Activated CD8-positive, alpha-beta memory T cell treated with anti-CD3 and anti-CD28 coated beads for 4 hours (primary cell): ENCODE measurements at places on chromosomes 7 and 10.
A peak's percentile ranks its signal among the peaks of the same experiment; 100 is the strongest.

DNA sequence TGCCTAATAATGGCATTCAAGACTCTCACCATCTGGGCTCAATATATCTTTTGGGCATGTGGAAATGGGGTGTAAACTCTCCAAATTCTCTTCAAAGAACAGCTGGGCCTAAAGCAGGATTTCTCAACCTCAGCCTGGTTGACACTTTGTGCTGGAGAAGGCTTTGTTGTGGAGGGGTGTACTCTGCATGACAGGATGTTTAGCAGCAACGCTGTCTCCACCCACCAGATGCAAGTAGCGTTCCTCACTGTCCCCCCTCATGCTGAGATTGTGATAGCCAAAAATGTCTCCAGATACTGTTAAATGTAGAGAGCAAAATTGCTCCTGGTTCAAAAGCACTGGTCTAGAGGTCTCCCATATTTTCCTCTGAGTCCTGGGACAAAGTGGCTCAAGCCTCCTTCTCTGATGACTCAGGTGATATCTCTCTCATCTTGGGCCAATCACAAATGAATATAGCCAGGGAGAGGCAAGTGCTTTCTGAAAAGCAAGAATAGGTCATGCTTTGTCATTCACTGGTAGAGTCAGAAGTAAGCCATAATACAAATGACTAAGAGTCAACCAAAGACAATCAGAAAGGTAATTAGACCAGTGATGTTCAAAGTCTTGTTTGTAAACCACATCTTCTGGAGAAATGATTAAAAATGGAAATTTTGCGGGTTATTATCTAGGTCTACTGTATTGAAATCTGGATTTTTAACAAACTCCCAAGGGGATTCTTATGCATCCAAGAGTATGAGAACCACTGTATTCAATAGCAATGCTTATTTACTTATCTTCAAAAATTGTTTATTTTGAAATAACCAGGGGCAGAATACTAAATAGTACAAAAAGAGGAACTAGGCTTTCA is 330.8 kb downstream of the PTEN start:
- no peak for DNase-seq

DNA sequence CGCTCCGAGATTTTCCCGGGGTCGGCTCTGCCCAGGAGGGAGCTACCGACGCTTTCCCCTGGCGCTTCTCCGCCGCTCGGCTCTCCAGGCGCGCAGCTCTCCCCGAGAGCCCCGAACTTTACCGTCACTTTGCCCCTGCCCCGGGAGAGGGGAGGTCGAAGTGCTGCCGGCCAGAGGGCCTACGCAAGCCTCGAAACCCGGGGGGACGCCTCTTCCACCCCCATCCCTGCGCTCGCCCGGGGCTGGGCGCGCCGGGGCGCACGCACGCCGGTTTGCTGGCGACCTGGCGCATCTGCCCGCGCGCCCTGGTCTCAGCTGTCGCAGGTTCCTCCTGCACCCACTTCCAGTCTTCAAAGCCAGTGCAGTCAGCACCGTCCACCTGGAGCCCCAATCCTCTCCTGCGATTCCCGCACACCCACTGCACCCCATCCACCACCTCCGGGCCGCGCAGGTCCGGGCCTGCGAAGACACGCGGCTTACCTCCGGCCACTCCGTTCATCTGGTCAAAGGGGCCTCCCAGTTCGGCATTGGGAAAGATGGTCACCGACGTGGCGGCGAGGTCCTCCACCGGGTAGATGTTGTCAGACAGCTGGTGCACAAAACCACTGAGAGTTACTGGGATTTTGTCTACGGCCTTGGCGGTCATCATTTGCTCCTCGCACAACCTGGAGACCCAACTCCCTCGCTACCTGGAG is 638 bp downstream of the EGR2 start:
- DNase-seq = no peak

DNA sequence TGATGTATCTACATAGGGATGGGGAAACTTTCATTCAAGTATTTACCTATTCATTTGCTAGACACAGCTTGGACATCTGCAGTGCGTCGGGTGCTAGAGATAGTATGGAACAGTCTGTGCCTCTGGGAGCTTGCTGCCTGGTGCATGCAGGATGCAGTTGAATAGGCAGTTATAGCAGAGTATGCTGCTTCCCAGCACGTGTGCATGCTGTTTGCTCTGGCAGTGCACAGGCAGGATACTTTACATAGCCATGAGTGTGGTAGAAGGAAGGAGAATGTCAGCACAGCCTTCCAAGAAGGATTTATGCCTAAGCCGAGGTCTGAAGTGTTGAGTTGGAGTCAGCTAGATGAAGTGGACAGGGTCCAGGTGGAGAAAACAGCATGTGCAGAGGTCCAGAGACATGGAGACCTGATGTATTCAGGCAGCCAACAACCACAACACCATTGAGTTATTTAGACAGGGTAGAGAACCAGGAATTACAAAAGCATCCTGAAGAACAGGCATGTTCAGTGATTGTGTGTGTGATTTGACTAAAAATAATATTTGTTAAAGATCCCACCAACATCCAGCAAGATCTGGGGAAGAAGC is 8.1 kb downstream of the MAP3K8 start:
- no peak for DNase-seq

GRCh38 chr7:5428478-5429252 is 5.0 kb upstream of the TNRC18 start:
- DNase-seq = no peak

DNA sequence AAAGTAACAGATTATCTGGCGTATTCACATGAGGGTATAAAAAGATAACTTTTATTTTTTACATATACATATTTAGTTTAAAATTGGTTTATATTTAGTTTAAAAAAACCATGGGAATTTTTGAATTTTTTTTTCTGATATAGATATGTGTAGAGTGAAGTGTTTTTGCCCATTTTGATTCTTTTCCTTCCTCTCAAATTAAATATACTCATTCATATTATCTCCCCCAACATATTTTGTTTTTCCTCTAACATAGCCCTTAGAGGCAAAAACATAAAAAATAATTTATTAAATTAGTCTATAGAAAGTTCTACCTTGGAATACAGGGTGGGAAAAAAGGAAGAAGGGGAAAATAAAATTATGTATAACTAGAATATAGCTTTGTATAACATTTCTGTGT is 137.7 kb downstream of the CPED1 start:
- DNase-seq = no peak

DNA sequence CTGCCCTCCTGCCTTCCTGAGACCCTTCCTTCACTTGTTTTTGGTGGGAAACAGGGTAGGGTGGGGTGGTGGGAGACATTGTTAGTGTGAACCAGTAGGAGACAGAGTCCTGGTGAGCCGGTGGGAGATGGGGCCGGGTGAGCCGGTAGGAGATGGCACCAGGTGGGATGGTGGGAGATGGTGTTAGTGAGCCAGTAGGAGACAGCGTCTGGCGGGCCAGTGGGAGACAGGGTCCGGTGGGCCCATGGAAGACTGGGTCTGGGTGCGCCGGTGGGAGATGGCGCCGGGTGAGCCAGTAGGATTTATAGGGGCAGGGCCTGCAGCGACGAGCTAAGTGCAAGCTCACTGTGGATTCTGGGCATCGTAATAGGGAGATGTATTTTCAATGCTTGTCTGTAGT is 116.8 kb downstream of the TRRAP start:
- no peak for DNase-seq

- no peak for DNase-seq
Measured at GRCh38 chr7:1368184-1368681, 91.0 kb downstream of the MICALL2 start.

DNA sequence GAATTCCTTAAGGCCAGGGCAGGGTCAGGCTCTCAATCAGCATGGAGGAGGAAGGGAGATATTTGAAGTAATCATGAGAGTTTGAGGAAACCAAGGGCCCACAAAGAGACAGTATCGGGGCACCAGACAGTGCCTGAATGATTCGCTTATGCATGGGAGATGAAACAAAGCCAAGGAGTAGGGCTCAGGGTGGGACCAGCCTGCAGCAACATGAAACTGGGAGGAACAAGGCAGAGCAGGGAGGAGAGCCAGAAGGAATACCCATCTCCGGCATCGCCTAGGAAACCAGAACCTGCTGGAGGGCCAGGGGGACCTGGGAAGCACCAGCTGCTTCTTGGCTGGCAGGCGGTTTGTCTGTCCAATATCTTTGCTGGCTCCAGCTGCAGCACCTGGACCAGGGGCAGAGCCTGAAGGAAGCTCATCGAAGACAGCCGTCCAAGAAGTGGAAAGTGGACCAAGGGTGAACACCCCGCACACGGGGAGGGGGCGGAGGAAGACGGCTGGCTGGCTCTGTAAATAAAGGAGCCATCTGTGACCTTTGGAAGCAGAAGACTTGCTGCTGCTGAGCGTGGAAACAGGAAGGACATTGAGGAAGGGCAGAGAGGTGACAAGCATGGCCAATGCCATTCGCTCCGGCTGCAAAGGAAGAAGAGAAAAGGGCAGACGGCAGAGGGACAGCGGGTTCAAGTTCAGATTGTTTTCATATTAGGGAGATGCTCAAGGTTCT is 34.4 kb upstream of the ECHDC3 start:
- DNase-seq = no peak

DNA sequence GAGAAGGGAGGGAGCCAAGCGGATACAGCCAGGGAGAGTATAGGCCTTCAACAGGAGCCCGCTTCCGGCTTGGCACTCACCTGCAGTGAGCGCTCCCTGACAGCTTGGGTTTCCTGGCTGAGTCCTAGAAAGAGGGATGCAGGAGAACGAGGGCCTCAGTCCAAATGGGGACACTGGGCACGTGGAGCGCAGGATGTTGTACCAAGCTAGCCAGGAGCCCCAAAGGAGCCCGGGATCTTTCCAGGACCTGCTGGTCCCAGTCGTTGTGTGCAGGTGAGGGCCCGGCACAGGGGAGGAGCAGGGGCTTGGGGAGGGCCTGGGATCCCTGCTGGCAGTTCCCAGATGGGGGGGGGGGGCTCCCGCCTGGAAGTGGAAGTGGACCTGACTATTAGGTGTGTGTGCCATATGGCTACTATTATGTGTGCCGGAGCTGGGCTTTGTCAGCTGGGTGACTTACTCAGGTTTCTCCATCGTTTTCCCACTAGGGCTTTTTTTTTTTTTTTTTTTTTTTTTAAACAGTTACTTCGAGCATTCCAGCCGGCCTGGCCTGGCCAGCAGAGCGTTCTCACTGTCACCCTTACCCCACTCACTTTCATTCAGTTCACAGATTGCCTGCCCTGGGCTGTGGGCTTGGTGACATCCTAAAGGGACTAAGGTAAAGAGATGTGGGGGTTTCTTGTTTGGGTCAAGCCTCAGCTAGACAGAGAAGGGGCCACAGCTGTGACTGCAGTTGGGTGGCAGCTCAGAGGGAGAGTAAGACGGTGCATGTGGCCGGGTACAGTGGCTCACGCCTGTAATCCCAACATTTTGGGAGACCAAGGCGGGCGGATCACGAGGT is 3.8 kb downstream of the AGAP3 start:
- DNase-seq = no peak

- DNase-seq = no peak
Measured at GRCh38 chr10:13634207-13634606, 47.4 kb downstream of the PRPF18 start.

DNA sequence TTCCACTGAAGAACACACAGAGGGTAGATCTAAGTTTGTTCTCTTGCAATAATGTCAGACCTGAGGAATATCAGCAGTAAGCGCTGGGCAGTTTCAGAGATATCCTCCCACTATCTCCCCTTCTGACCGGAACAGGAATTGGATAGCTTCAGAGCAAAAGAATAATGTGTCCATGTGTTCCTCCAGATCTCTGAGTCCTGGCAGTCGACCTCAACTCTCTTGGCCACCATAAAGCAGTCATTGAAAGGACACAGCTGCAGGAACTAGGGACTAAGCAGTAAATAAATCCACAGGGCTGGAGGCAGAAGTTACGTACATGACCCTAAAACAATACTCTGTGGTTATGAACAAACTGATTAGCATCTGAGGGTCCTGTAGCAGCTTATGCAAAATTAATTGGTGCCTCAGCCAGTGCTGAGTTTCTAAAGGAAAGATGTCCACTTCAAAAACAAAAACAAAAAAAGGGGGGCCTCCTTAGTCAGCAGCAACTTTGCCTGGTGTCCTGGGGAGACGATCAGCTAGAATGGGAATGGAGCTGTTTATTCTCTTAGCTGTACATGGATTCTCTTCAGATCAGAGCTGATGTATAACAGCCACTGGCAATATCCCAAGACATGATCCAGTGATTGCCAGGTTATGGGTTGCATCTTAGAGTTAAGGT is 6.4 kb upstream of the PRTFDC1 start:
- DNase-seq = no peak

GRCh38 chr10:17201794-17202116 is 283 bp upstream of the TRDMT1 start:
- no peak for DNase-seq

DNA sequence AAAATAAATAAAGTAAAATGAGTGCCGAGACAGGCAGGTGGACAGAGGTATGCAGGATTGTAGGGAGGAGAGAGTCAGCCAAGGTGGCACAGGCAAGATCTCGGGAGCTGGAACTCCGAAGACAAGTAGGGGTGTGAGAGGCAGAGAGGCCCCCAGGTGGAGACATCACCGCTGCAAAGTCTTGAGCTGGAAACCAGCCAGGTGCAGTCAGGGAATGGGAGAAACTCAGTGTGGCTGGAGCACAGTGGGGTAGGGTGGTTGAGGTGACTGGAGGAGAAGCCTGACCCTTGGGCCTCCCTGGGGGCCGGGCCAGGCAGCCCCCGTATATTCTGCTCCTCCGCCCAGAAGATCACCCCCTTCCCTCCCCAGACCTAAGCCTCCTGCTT is 4.2 kb downstream of the EPHB4 start:
- no peak for DNase-seq

- DNase-seq = peak; percentile 52
Measured at GRCh38 chr7:75776295-75776971, 4.4 kb upstream of the CCL26 start.

GRCh38 chr7:139640681-139641080 is 117.2 kb downstream of the CLEC2L start:
- DNase-seq = no peak

DNA sequence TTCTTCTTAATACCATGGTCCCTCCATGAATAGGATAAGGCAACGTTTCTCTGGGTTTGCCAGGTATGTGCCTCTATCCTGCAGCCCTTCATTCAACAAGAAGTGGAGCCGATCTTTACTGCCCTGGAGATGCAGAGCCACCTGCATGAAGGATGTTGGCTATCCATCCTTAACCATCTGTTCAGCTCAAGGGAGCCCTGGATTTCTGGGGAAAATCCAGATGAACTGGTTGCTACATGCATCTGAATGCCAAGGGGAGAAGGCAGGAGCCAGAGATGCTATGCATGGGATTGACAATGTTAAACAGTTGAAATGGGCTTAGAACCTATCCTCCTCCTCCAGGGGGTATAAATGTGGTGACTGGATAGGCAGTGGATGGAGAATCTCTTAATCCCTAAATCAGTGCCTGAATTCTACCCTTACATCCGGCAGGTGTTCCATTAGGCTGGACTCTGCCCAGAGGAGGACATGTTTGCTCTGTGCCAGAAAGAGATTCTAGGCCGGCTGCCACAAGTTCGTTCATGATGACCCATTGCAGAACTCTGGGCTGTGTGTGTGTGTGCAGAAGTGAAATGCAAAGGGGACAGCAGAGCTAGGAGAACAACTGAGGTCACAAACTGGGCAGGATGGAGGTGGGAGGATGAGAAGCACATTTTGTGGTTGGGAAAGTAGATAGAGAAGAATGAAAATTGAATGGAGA is 15.6 kb downstream of the CPED1 start:
- no peak for DNase-seq
